Fibroblast of the conjunctiva (primary cell): ENCODE measurements at places on chromosomes 3 and 15.

GRCh38 chr3:161673866-161674265, 177.3 kb downstream of the OTOL1 start:
- DNase-seq = no peak

DNA sequence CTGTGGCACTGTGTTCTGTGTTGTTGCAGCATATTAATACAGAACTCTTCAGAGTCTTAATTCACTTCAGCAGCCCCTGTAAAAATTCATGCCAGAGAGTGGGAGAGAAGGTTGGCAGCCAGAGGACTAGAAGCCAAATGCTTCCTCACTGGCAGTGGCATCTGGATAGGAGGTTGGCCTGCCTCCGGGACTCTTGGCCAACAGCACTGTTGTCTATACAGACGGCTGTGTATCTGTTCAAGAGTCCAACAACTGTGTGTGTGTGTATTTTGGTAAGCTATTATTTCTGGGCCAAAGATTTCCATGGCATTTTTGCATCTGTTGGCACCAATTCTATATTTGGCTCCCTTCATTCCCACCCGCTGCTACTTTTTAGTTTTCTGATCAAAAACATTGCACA, 156.0 kb upstream of the SOX2 start:
- no peak for DNase-seq

GRCh38 chr15:61318301-61318700, 89.2 kb upstream of the RORA start:
- DNase-seq = no peak

- DNase-seq = no peak
Measured at GRCh38 chr15:74127954-74128784, 2.2 kb upstream of the ISLR2 start.

- no peak for DNase-seq
Measured at GRCh38 chr3:197076415-197076814, 46.8 kb upstream of the MELTF start.
